ENCODE measurements at places on chromosomes 11 and 22.

- peak overlapping the region; percentile 60 for H3K27ac ChIP-seq
- peaks cover 4% of the 10 kb centered on the region for H3K36me3 ChIP-seq
- H3K27me3 ChIP-seq, result no peaks in the 10 kb centered on the region
- H3K4me1 ChIP-seq, result peaks cover 5% of the 10 kb centered on the region
- H3K4me3 ChIP-seq, result no peak overlapping the region
- peak; percentile 94 for DNase-seq
These were observed 9.8 kb downstream of the TRAF6 start for GRCh38 chr11:36500315-36500721.

DNA sequence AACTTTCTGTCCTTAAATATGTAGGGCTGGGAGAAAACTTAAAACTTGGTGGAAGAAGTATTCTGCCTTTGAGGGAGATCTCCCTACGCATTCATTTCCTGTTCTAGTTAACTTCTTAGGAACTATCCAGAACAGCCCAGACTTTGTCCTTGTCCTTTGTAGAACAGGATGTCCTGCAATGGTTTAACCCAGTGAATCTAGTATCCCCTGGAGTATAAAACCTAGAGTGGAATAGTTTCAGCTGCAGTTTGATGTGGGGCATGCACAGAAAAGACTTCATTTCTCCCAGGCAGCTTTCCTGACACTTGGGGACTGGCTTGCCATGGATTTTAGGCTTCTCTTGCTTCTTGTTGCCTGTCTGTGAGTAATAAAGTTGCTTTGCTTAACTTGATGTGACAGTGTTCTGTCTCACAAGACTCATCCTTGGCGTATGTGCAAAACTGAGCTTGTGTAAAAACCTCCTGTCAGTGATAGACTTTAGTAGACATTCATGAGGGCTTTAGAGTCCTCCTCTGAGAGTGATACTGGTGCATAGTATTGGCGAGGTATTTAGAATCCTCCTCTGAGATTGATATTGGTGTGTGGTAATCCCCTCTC is 28.2 kb downstream of the ARHGAP42 start:
- no peak overlapping the region for H3K4me3 ChIP-seq
- H3K4me1 ChIP-seq, result peaks cover 6% of the 10 kb centered on the region
- no peak overlapping the region for H3K27ac ChIP-seq
- H3K36me3 ChIP-seq, result no peaks in the 10 kb centered on the region
- H3K27me3 ChIP-seq, result no peaks in the 10 kb centered on the region

DNA sequence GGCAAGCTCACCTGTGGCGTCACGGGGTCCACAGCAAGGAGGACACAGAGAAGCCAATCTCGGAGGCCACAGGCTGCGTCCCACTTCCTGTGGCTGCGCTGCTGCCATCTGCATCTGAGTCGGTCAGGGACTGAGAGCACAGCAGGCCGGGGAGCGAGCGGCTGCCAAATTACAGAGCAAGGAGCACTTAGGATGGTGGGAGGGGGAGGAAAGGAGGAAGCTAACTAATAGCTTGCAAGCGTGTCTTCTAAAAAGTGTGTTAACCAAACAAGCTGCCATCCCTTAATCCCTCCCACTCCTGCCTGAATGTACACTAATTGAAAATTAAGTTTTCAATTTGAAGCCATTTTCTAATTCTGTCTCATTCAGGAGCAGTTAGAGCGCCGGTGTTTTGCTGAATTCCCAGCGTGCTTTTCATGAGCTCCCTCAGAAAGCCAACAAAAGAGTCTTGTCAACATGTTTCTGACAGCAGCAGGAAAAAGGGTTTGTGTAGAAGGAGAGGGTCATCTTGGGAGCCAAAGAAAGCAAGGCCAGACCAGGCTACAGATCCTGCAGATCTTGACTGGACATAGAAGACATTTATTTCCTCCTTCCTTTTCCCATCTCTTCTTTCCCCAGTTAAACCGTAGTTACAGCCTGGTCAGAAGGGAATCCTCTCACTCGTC is 42.4 kb upstream of the API5 start:
- H3K27ac ChIP-seq, result no peak overlapping the region
- H3K4me3 ChIP-seq, result no peak overlapping the region
- peaks cover 5% of the 10 kb centered on the region for H3K27me3 ChIP-seq
- no peaks in the 10 kb centered on the region for H3K4me1 ChIP-seq
- H3K36me3 ChIP-seq, result no peaks in the 10 kb centered on the region

DNA sequence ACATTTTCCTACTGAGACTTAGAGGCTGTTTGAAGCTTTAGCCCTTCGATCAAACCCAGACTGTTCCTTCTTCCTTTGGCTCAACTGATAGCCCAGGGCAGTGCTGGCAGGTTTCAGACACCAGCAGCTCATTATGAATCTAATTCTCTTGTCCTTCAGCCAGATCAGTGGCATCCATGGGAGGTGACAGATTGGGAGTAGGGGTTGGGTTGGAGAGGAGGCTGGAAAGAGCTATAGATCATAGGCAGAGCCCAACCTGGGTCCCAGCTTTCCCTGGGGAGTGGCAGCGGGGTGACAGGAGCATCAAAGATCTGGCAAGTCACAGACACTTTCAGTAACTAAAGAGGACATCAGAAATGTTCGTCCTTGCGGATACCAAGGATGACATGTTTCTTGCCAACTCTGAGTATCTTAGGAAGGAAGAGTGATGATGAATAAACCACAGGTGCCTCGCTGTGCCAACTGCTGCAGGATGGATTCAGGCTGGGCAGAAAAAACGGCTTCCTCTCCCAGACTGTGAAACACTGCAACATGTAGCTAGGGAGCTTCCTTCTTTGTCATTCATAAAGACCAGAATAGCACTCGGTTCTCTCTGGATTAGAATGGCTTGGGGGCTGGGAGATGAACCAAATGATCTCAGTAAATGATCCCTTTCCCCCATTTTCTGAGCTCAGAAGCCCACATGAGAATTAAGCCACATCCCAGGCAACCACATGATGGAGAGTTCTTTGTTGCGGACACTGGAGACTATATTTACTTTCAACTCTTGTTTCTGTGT is 19.1 kb downstream of the ABCC8 start:
- H3K27me3 ChIP-seq, result peaks cover 83% of the 10 kb centered on the region
- no peak for DNase-seq
- no peak overlapping the region for H3K4me3 ChIP-seq
- H3K27ac ChIP-seq, result no peak overlapping the region

DNA sequence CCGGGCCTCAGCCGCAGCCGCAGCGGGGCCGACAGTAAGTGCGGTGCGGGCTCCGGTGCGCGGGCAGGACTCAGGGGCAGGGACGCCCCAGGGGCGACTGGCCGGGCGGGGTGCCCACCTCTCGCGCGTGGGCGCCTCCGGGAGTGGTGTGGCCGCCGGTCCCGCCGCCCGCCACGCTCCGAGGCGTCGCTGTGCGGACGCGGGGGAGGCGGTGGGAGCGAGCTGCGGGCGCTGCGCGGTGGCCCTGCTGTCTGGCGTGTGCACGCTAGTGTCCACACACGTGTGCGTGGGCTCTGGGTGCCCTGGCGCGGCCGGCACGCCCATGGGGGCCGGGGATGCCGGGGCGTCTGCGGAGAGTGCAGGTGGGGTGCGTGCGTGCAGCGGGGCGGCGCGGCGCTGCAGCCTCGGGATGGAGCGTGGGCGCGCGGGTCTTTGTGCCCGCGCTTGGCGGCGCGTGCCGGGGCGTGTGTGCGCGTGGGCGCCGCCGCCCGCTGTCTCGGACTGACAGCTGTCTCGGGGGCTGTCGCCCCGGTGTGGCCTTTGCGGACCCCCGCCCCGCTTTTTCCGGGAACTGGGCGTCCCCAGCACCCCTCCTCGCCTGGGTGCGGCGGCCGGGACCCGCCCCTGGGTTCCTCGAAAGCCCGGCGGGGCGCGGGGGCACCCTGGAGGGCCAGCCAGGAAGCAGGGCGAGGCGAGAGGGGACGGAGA is 804 bp downstream of the KCNK4 start:
- peaks cover 61% of the 10 kb centered on the region for H3K27me3 ChIP-seq
- H3K4me3 ChIP-seq, result peak overlapping the region; percentile 56

GRCh38 chr11:118948000-118948399 is 8.1 kb upstream of the UPK2 start:
- no peaks in the 10 kb centered on the region for H3K4me1 ChIP-seq
- H3K27ac ChIP-seq, result no peak overlapping the region
- DNase-seq, result no peak
- H3K36me3 ChIP-seq, result no peaks in the 10 kb centered on the region
- H3K4me3 ChIP-seq, result no peak overlapping the region

- DNase-seq, result no peak
- H3K36me3 ChIP-seq, result no peaks in the 10 kb centered on the region
- H3K4me3 ChIP-seq, result no peak overlapping the region
- no peaks in the 10 kb centered on the region for H3K4me1 ChIP-seq
- H3K27me3 ChIP-seq, result peaks cover 45% of the 10 kb centered on the region
These were observed 39.1 kb upstream of the SLC35C1 start for GRCh38 chr11:45765836-45766235.

GRCh38 chr11:21710809-21711208 is 482.1 kb upstream of the ANO5 start:
- H3K36me3 ChIP-seq, result no peaks in the 10 kb centered on the region
- no peaks in the 10 kb centered on the region for H3K4me1 ChIP-seq

DNA sequence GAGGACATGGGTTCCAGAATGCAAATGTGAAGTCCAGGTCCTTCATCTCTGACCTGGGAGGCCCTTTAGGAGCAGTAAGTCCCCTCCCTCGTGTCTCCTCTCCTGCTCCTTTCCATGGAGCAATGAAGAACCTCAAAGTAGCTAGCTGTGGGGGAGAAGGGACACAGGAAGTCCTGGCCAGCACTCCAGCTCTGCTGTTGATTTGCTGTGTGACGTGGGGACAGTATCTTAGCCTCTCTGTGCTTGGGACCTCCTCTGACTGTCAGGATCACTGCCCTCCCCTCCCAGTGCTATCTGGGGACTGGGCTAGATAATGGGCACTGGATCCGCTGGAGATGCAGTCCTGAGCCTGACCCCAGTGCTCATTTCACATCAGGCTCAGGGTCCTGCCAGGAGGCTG is 1.1 kb upstream of the APOBEC3H start:
- H3K36me3 ChIP-seq, result no peaks in the 10 kb centered on the region
- peaks cover 8% of the 10 kb centered on the region for H3K27me3 ChIP-seq
- no peak for DNase-seq
- peaks cover 7% of the 10 kb centered on the region for H3K4me1 ChIP-seq
- no peak overlapping the region for H3K4me3 ChIP-seq

- H3K4me3 ChIP-seq, result no peak overlapping the region
- H3K4me1 ChIP-seq, result peaks cover 11% of the 10 kb centered on the region
- no peak overlapping the region for H3K27ac ChIP-seq
- DNase-seq, result no peak
These were observed 6.5 kb downstream of the PACS1 start for GRCh38 chr11:66076561-66076960.

All from mesenchymal stem cell (in vitro differentiated cells and primary cell).